Activated CD4-positive, alpha-beta T cell treated with anti-CD3 and anti-CD28 coated beads, Interleukin-2, amount 10 ng/mL, durations not matched to agents 7 days and 5 days (primary cell): ENCODE measurements at places on chromosomes 13 and 19.

GRCh38 chr19:39030854-39031367, 1.4 kb downstream of the FBXO27 start:
- no peak for DNase-seq

GRCh38 chr13:32316028-32316339, 676 bp downstream of the BRCA2 start:
- DNase-seq, result no peak

DNA sequence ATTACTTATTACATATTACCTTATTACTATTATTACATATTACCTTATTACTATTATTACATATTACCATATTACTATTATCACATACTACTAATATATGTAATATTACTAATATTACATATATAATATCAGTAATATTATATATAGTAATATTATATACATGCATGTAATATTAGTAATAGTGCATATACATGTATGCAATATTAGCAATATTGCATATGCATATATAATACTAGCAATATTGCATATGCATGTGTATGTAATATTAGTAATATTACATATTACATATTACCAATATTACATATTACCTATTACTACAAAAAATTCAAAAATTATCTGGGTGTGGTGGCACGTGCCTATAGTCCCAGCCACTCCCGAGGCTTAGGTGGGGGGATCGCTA, 22.4 kb downstream of the PDE4A start:
- DNase-seq, result no peak

DNA sequence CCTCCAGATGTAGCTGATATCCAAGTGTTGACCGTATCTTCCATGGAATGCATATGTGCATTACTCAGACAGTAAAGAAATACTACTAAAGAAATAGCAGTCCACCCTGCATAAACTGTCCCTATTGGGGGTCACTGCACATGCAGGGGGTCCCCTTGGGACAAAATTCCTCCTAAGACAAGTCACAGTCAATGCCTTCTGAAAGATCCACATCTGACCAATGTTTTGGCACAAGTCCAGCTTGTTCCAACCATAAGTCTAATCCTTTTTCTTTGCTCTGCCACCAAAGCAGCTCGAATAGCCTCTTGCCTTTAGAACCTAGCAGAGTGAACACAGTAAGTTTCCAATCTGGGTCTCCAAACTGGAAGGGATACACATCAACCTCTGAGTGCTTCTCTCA, 87.9 kb downstream of the DIAPH3 start:
- DNase-seq, result no peak

DNA sequence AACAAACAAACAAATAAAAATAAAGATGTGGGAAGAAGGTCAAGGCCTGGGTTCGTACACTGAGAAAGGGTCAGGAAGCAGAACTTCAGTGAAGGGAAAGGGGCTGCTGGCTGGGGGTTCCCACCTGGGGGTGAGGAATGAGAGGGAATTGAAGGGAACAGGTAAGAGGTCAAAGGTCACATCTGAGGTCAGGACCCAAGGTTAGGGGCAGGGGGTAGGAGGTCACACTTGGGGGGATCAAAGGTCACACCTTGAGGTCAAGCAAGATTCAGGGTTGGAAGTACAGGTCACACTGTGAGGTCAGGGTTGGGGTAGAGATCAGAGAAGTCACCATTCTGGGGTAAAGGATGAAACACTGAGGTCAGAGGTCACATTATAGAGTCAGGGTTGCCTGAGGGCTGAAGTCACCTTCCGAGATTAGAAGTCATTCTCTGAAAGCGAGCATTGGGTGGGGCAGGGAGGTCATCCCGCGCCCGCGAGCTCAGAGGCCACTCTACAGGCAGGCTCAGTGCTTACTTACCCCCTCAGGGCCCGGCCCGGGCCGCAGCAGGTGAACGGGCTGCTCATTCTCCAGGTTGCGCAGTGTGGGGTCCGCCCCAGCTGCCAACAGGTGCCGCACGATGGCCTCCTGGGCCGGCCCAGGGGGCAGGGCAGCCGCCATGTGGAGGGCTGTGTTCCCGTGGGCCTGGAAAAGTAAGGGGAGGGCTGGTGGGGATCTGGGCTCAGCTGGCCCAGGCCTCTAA, 10.8 kb downstream of the NFKBID start:
- DNase-seq, result no peak

DNA sequence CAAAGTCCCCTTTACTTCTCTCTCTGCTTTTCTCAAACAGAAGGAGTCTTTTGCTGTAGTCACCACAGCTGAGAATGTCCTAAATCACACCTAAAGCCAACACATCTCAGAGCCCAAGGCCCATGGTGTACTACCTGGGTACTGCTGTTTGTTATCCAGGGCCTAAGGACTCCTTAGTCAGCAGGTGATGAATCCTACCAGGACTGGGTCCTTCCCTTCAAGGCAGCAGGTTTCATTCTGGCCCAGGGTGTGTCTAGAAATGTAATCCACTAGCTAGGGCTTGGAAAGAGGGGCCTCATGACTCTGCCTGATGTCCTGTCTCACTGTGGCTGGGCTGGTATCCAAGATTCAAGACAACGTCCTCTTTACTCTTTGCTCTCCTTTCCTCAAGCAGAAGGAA, 36.2 kb upstream of the ENOX1 start:
- DNase-seq, result no peak

DNA sequence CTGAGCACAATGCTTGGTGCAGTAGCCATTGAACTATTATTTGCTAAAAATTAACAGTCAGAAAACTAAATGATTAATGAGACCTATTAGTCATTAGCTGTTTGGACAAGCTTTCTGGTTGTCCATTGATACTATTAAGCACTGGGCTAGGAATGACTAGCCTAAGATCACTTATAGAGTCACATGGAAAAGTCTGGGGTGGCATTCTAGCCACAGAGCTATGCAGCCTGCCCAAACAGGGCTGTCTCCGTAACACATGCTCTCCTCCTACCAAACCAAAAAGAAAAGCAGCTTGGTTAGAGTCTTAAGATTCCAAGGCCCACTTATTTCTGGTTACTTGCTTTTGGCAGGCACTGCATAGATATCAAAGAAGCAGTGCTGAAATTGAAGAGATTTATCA, 193.5 kb upstream of the NBEA start:
- DNase-seq, result no peak

DNA sequence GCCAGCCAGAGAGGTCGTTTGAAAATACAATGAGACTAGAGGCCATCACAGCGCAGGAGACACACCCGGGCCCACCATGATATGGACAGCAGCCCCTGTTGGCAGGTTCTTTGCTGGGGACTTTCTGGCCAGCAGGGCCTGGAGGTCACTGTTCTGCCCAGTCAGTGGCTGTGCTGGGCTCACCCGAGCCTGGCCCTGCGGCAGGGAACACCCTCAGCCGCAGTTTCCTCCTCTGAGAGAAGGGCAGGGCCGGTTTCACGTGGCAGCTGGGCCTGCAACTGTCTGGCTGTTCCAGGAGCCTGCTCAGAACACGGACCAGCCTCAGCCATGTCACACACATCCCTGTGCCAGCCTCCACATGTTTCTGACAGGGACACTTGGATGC, 39.4 kb downstream of the ADPRHL1 start:
- no peak for DNase-seq
